ENCODE measurements at places on chromosomes 13 and 19.

- no peak for DNase-seq
These were observed 57.3 kb downstream of the SMARCA4 start for GRCh38 chr19:11018179-11018578.

GRCh38 chr19:38211151-38211591 lies 12.9 kb downstream of the DPF1 start:
- DNase-seq: no peak

- DNase-seq: no peak
These were observed 2650.8 kb downstream of the PCDH9 start for GRCh38 chr13:64579331-64579730.

DNA sequence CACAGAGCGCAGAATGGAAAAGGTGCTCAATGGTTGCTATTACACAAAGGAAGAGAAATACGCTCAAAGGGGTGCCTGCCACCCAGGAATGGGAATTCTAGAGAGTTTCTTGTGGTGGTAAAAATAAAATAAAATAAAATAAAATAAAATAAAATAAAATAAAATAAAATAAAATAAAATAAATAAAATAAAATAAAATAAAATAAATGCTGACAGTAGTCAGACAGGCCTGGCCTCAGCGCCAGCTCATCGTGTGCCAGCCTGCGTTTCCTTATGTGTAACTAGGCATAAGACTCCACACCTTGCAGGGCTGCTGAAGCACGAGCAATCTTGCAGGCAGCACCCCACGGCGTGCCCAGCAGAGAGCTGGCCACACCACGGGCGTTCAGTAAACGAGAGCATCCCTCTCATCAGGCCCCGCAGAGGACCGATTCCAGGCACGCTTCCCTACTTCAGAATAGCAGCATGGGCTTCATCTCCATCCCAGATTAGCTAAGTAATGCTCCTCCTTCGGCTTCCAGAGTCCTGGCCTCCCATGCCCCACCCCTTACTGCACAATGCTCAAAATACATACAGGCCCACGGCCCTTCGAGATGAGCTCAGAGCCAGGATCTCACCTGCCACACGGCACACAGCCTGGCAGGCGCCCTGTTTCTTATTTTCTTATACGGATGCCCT lies 5.6 kb downstream of the NAPA start:
- DNase-seq: no peak

DNA sequence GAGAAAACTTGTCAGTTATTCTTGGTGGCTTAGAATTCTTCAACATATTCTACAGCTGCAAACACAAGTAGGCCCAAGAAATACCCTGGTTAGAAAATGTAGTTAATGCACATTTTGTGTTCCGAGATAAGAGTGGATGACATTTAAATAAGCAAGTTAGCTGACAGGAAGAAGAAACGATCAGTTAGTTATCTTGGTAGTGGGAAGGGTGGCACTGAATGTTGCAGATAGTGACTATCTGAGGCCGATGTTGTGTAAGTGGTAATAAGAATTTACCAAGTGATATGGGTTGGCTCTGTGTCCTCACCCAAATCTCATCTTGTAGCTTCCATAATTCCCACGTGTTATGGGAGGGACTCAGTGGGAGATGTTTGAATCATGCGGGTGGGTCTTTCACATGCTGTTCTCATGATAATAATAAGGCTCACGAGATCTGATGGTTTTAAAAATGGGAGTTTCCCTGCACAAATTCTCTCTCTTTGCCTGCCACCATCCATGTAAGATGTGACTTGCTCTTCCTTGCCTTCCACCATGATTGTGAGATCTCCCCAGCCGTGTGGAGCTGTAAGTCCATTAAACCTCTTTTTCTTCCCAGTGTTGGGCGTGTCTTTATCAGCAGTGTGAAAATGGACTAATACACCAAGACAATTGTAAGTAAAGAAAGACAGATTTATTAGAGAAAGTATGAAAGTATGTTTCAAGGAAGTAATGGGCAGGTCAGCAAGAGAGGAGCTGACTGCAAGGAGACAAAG lies 10.9 kb upstream of the AKAP11 start:
- no peak for DNase-seq

- DNase-seq: no peak
These were observed 341.1 kb downstream of the ENOX1 start for GRCh38 chr13:43445668-43446067.

- no peak for DNase-seq
These were observed 374.7 kb downstream of the KLF5 start for GRCh38 chr13:73433458-73433857.

All from stimulated activated CD4-positive, alpha-beta T cell treated with anti-CD3 and anti-CD28 coated beads, Interleukin-4, amount 100 ng/mL, for 48 hours (primary cell).